ENCODE measurements at places on chromosomes 11 and 22. TPM values are rescaled to one million over a fixed set of nuclear protein-coding genes. Genes with fewer than 3 reads are reported as not detected.

LRFN4 gene
- 30.7 TPM for total RNA-seq

LDHAL6A gene
- total RNA-seq = not detected

SEPTIN5 gene
- 20.6 TPM for total RNA-seq

TMEM134 gene
- 20.3 TPM for total RNA-seq

UBQLNL gene
- total RNA-seq = 0.65 TPM
